BE2C (cell line): ENCODE measurements at places on chromosomes 12 and 14.

GRCh38 chr12:52199294-52199919 is 7.6 kb upstream of the KRT80 start:
- peak; percentile 66 for DNase-seq

- no peak for DNase-seq
Measured at GRCh38 chr14:65007202-65007601, 20.5 kb downstream of the FNTB start.

GRCh38 chr12:107352347-107353081 is 259.2 kb upstream of the CRY1 start:
- DNase-seq = no peak

- DNase-seq = no peak
Measured at GRCh38 chr14:80944861-80945617, 3.5 kb upstream of the CEP128 start.

DNA sequence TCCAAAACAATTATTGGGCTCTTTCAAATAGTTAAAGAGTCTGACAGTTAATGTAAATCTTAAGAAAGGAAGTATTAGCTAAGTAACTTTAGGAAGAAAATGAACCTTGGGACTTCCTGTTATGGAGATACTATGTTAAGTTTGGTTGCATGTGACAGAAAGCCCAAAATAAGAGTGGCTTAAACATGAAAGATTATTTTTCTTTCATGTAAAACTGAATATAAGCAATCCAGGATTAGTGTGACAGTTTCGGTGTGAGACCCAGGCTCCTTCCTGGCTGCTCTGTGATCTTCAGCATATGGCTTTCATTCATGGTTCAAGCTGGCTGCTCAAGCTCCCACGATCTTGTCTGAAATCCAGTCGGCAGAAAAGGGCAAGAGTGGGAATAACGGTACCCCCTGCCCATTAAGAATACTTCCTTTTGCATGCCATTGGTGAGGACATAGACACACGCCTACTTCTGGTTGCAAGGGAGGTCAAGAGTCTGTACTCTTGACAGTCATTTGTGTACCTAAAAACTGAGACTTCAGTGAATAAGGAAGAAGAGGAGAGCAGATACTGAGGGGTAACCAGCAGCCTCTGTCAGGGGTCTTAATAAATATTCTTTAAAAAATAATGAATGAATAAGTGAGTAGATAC is 2.2 kb upstream of the RPAP3 start:
- no peak for DNase-seq

DNA sequence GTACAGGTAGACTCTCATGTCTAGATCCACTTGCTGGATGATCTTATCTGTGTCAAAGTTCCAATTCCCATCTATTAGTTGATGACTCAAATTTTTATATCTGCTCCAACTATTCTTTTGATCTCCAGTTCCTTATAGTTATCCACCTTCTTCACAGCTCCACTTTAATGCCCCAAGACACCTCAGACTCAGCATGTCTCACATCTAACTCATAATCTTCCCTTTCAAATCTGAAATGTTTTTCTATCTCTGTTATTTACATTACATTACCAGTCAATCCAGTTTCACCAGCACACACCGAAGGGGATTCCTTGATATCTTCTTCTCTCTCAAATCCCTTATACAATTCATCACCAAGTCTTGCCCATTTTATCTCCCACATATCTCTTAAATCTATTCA is 3.7 kb upstream of the METAP2 start:
- DNase-seq = no peak

GRCh38 chr12:27924350-27925135 is 48.0 kb downstream of the PTHLH start:
- DNase-seq = no peak

- peak; percentile 40 for DNase-seq
Measured at GRCh38 chr14:99619835-99620834, 16.1 kb upstream of the CCDC85C start.

- no peak for DNase-seq
Measured at GRCh38 chr12:16037533-16037932, 126.4 kb downstream of the DERA start.

GRCh38 chr12:44240186-44240585 is 404.3 kb downstream of the TMEM117 start:
- DNase-seq = no peak

- DNase-seq = no peak
Measured at GRCh38 chr12:94290353-94290752, 142.0 kb downstream of the PLXNC1 start.

- DNase-seq = no peak
Measured at GRCh38 chr12:99605-100004, 33.0 kb downstream of the IQSEC3 start.

DNA sequence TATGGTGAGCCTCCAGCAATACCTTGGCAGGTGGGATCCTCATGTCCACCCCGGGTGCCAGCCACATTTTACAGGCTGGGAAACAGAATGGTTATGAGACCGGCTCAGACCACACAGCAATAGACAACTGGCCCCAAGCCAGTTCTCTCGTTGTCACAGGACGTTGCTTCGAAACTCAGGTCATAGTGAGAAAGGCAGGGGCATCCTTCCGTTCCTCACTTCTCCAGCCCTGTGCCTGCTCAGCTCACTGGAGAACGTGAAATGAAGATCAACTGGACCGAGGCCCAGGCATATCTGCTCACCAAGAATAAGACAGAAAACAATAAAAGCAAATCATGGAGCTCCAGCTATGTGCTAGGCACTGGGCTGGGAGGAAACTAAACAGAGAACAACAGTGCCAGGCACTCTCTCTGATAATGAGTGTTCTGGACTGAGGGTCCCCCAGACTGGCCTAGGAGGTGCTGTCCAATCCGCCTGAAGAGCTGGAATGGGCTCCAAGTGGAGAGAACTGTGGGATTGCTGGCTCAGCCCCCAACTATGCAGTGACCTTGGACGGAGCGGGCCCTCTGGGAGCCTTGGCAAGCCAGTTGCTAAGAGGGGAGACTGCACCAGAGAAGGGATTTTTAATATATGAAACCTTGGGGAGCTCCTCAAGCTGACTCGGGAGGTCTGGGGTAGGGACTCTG is 18.8 kb upstream of the FAIM2 start:
- no peak for DNase-seq
